ENCODE measurements at places on chromosomes 7 and 10.

- no peak for DNase-seq
These were observed 2.4 kb upstream of the ECHS1 start for GRCh38 chr10:133375357-133376115.

GRCh38 chr7:124322561-124322960 is 289.7 kb upstream of the TMEM229A start:
- no peak for DNase-seq

DNA sequence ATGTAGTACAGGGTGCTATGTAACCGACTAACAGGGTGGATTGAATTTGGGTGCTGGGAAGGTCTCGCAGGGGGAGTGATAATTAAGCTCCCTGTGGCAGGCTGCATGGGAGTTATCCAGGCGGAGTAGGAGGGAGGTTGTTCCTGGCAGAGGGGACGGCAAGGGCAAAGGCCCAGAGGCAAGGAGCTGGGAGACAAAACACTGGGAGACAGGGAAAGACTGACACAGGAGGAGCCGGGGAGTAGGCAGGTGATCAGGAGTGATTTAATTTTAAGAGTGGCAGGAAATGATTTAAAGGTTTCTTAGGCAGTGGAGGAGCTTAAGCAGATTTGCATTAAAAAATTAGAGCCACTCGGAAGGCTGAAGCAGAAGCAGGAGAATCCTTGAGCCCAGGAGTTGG is 40.7 kb upstream of the LEP start:
- no peak for DNase-seq

DNA sequence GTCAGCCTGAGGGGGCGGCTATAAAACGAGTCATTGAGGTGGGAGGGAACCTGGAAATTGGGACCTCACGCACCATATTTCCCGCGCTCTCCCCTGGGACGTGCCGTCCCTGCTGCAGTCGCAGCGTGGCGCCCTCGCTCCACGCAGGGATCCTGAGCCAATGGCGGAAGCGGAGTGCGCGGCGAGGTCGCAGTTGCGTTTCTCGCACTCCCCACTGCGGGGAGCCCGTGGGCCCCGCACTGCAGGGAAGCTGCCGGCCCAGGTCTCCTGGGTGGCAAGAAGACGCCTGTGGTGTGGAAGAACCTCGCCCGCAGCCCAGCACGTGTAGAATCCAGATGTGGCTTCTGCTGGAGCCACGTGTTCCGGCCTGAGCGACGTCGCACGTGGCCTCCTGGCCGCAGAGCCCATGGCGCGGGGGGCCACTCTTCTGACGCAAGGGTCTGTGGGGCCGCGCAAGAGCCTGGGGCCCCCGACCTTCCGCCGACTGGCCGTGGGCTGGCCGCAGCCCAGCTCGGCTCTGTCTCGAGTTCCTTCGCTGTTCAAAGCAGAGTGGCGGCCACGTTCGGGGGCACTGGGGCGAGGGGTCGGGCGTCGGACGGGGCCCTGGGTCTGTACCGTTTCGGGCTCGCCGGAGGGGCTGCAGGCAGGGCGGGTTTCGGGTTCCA is 26.4 kb downstream of the HIF1AN start:
- DNase-seq = no peak

DNA sequence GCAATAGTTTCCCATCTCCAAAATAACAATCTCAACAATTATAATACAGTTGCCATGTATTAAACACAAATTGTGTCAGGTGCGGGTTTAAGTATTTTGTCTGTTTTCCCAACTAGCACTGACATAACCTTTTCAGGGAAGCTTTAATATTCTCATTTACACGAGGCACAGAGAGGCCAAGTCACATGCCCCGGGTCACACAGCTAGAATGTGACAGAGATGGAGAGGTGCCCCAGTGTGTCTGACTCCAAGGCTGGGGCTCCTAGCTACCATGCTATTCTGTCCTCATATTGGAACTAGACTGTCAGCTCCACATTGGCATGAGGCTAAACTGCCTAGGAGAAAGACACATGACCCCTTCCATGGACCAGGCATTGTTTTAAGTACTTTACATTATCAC is 77.2 kb downstream of the COL13A1 start:
- no peak for DNase-seq

DNA sequence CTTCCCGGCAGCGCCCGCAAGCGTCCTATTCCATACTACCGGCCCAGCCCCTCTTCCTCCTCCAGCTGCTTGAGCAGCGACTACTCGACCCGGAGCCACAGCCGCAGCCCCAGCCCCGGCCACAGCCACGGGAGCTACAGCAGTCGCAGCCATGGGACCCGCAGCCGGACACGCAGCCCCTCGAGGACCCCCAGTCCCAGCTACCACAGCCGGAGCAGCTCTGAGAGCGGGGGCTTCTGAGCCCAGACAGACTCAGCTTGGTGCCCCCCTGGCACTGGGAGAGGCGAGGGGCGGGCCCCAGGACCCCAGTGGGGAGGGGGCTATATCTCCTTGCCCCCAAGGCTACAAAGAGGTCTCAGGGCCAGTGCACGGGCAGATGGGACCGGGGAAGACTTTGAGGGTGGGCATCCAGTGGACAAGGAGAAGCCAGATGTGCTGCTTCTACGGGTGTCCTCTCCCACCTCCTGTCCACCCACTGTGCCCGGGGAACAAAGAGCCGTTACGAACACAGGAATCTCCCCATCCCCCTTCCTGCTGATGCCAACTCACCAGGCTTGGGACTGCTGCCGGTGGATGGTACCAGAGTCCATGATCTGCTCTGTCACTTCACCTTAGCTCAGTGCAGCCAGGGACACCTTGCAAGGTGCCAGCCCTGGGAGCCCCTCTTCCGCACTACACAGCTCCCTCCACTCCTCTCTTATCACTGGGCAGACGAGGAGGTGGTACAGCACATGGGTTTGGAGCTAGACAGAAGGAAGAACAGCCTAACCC is 16.7 kb upstream of the HSPB1 start:
- DNase-seq = no peak

- DNase-seq = no peak
These were observed 28.4 kb upstream of the MRC1 start for GRCh38 chr10:17780727-17781126.

GRCh38 chr7:126818393-126819196 is 434.1 kb downstream of the GRM8 start:
- DNase-seq = no peak

DNA sequence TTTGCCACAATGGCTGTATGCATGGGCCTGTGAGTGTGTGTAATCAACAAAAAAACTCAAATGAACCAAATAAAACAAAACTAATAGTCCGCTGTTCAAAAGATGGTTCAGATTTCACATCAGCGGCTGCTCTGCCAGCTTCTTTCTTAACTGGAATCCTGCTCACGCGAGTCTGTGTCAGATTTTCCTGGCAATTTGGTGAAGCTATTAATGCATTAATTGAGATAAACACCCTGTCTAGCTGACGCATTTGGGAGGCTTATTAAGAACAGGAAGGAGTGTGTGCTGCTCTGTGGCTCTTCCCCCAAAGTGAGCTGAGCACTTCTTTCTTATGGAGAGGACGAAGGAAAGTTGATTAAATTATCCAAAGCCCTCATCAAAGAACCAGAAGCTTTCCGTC is 336.6 kb upstream of the MKI67 start:
- no peak for DNase-seq

- no peak for DNase-seq
These were observed 70.6 kb upstream of the MAGI2 start for GRCh38 chr7:79524048-79524447.

DNA sequence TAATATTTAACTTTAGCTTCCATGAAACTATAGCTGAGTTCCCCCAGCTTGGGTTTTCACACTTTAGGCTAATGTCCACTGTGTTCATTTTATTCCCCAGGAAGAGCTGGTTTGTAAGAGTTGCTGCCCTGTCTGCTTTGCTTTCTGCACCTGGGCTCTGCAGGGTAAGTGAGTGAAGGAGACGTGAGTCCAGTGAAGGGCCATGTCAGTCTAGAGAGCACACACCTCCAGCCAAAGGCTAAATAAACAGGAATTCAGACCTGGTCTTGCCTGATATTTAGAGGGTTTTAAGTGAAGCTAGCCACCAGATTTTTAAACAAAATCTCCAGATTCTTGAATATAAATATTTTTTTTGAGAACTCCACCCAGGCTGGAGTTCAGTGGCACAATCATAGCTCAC is 24.5 kb upstream of the FZD1 start:
- no peak for DNase-seq

DNA sequence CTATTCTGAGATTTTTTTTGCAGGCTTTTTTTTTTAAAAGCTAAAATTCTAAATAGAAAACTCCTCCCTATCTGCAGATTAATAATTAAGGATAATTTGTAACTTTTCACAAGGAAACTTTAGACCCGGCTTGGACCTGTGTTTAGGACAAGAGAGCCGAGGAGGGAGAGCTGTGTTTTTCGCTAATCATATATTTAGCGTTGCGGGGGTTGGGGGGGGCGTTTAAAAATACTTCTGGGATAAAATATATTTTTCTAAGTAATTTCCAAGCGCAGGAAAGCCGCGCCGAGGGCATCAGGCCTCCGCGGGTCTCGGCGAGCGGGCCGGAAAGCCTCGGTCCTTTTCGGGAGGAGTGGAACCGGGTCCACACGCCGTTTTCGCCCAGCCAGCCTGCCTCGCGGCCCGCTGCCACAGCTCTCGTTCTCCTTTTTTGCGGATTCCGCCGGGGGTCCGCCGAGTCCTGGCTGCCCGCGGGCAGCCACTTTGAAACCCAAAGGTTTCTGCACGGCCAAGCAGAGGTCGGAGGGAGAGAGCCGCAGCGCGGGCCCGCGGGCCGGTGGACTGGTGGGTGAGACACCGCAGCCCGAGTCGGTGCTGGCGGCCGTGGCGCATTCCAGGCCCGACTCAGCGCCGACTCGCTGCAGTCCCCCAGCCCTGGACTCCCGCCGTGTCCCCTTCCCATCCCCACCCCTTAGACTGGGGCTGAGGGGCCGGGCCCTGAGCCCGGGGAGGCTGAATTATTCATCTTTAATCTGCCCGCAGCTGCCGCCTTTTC is 2.3 kb downstream of the PAX2 start:
- no peak for DNase-seq

DNA sequence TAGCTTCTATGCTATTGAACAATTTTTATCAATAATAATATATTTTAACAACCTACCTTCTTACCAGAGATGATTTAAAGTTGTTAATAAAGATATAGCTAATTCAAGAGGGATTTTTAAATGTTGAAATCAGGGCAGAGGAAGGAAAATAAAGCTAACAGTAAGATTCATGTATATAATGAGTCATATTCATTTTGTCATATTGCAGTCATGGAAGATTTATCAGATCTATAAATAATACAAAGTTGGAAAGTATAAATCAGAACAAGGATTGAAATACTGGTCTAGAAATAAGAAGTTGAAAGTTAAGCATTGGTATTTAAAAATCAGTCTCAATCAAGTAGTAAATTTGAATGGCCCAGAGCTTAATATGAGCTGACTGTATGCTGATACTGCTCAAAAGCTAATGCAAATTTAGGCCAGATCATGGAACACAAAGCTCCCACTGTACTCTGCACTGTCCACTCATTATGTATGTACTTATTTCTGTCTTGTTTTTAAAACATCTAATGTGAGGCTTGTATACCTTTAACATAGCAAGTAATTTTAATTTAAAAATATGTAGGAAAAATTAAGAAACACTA is 196.9 kb downstream of the ZEB1 start:
- no peak for DNase-seq

GRCh38 chr10:86221442-86222335 is 144.9 kb downstream of the GRID1 start:
- DNase-seq = no peak

- no peak for DNase-seq
These were observed 52.5 kb downstream of the GPR37 start for GRCh38 chr7:124713086-124713485.

GRCh38 chr7:95609277-95609971 is 13.1 kb upstream of the PDK4 start:
- DNase-seq = no peak

GRCh38 chr10:103835096-103836050 is 20.0 kb downstream of the SH3PXD2A start:
- DNase-seq = peak; percentile 58

GRCh38 chr10:101595591-101596433 is 7.7 kb downstream of the DPCD start:
- DNase-seq = no peak
